ENCODE measurements at places on chromosomes 13 and 19. TPM values are rescaled to one million over a fixed set of nuclear protein-coding genes. Genes with fewer than 3 reads are reported as not detected.

- DNase-seq: no peak
These were observed 31.7 kb downstream of the TRPM4 start for GRCh38 chr19:49189259-49189658.

GRCh38 chr13:32391101-32391619 is 36.8 kb downstream of the N4BP2L1 start:
- DNase-seq: no peak

DNA sequence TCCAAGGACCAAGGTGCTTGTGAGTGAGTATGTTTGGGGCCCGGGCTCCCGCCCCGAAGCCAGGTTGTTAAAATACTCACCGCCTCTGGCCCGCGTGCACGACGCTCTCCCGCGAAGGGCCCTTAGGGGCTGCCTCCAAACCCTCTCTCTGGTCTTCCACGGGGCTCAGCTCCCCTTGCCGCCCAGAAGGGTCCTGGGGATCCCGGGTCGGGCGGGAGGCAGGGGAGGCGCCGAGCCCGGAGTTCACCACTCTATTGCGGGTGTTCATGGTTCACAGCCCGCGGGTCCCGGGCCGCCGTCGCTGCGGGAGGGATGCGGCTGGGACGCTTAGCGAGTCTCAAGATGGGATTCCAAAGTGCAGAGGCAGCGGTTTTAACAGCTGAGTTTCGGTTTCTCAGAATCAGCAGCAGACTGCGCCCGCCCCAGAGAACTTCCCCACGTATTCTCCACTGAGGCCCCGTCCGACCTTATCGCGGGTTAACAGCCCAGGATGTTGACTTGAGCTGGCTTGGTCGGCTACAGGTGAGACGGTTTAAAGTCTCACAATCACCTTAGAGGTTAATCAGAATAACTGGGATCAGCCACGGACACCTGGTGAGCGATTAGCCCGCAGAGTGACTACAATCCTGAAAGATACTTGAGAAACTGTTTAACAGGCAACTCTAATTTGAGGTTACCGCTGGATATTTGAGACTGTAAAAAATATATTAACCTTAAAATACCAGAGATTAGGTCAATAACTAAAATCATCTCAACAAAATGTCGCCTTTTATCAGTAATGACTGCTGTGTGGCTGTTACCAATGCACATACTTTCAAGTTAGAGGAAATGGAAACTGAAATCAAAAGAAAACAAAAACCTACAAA is at the start of gene EPSTI1:
Gene EPSTI1, minus strand, starts transcription at position 344 of the 866 bp plus-strand sequence. Its CDS starts 76 bp downstream, at position 268.
- DNase-seq: peak; percentile 79

GRCh38 chr13:32542221-32542620 is 3.6 kb upstream of the N4BP2L2 start:
- no peak for DNase-seq

- DNase-seq: no peak
These were observed 80.7 kb downstream of the ATP11A start for GRCh38 chr13:112770504-112770903.

GRCh38 chr13:97441368-97441767 is 7.4 kb downstream of the RAP2A start:
- no peak for DNase-seq

DNA sequence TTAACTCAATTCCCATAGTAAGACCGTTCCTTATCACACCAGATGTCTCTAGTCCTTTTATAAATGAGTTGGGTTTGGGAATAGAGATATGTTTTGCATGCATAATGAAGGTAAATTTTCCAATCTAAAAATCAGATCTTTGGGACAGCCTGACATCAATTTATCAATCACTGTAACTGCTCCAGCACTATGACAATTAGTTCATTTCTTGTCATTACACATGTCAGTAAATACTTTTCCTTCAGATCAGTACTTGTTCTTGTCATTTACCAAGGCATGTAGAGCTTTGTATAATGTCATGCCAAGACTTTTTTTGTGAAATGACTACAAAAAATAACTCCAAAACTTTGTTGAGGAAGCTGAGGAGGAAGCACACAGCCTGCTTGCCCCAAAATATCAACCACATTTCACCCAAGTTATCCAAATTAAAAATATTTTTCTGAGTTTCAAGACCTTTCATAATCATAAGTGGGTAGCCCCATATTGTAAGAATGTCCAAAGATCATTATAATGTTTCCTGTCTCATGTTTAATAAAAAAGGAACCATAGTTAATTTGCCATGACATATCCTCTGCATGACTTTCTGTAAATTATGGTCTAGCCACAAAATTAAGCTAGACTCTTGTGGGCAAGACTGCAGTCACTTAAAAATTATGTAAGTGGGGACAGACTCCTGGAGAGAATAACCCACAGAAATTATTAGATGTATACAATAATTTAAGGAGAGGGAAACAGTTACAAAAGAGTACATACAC is 586.8 kb downstream of the TBC1D4 start:
- no peak for DNase-seq

GRCh38 chr13:51292000-51292565 is 47.4 kb upstream of the SERPINE3 start:
- no peak for DNase-seq

DNA sequence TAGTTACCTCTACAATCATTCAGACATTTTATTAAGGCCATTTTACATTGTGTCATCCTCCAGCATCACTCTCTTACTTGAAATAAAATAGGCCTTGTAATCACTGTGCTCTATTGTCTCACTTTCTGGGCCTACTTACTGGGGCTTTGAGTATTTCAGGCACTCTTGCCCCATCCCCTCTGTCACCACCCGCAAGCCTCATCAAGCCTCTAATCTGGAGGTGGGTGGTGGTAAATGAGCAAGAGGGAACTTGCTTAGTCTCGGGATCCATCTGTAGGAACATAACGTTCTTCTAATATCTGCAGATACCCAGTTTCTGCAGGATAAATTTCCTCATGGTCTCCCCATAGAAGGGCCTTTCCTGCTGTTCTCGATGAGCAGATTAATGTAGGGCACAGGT is 19.4 kb upstream of the GPR18 start:
- DNase-seq: no peak

- DNase-seq: no peak
These were observed 625 bp downstream of the F2RL3 start for GRCh38 chr19:16889366-16889882.

DNA sequence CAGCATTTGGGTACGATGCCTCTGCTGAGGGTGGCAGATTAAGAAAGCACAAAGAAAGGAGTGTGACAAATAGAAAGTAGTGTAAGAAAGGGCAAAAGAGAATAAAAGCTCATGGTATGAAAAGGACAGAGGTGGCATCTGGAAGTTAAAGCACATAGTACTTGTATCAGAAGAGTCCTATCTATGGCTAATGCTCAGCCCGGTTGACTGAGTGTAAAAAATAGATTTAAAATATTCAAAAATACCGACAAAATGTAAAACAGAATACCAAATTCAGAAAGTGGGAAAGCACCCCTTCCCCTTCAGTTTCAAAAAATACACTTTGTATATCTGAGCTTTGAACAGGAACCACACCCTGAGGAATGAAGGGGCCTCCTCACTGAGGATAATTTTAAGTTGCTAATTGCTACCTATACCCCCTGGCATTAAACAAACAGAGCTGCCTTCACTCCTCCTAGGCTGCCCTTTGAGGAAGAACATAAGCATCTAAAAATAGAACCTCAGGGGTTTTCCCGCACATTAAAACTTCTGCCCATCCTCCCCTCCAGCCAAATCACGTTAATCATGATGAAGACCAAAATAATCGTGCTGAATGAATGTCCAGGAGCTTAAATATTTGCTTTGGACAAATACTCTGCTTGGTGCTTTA is 43.3 kb downstream of the DLEU7 start:
- DNase-seq: no peak

- DNase-seq: no peak
These were observed 1074.3 kb upstream of the SLC10A2 start for GRCh38 chr13:104140552-104140951.

- DNase-seq: no peak
These were observed 423.8 kb upstream of the GPC6 start for GRCh38 chr13:92802776-92803175.

DNA sequence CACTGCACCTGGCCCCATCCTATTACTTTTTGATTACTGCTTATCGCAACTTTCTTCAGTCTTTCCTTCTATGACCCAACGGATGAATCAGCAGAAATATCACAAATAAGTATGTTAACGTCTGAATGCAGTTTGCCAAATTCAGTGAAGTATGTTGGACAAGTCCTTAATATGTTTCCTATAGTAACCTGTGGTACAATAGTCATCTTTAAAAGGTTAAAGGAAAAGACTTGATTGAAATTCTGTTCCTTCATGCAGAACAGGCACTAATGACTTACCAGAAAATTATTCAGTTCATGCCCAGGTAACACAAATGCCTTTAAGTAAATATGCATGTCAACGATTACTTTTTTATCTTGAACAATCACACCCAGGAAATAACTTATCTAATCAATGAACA is 242.6 kb downstream of the KCTD12 start:
- DNase-seq: no peak

The FCGBP gene
- total RNA-seq: 3.6 TPM

The CBLC gene
- total RNA-seq: not detected

The PGLYRP2 gene
- total RNA-seq: not detected
